NCI-H2081 (cell line): ENCODE measurements at places on chromosomes 2 and 18.

- no peak for DNase-seq
These were observed 6.9 kb upstream of the DNAJC27 start for GRCh38 chr2:24978661-24979060.

GRCh38 chr2:17309181-17309580 lies 209.1 kb downstream of the RAD51AP2 start:
- no peak for DNase-seq

DNA sequence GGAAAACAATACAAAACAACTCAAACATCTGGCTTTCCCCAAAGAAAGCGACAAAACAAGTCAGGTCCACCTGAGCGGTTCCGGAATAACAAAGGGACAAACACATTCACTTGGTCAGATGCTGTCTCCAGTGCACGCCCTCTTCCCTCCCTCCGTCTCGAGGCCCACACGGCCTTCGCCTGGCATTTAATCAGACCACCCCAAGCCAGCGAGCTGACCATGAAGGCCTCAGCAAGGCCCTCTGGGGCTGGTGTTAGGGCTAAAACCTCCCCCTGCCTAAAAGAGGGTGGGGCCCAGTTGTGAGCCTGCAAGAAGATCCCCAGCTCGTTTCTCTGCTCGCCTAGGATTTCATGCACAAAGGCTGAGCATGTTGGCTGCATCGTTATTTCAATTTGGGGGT lies 180.3 kb downstream of the EIPR1 start:
- no peak for DNase-seq

DNA sequence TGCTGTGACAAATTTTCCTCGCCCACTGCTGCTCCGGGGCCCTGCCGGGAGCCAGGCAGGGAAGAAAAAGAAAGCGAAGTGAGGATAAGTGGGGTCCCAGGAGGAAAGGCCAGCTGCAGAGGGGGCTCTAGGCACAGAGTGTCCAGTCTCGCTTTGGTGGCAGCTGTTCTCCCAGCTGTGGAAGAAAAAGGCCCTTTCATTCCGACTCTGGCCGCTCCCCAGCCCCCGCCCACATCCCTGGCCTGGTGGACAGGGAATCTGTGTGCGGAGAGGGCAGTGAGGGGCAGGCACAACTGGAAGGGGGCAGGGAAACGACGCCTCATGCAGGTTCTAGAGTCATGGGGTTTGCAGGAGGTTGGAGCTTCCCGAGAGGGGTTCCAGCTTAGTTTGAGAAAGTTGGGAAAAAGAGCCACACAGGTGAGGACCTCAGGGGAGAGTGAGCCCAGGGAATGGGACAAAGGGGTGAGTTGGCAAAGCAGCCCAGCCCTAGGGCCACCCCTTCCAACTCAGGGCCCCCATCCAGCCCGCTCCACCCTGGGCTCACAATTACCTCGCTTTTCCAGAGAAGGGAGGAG lies 1.8 kb downstream of the RTKN start:
- no peak for DNase-seq

- DNase-seq = peak; percentile 60
These were observed 35.4 kb upstream of the EN1 start for GRCh38 chr2:118882693-118883336.
